GM12891 (cell line): ENCODE measurements at places on chromosomes 3 and 15.

GRCh38 chr3:105394177-105394576 lies 27.5 kb downstream of the ALCAM start:
- DNase-seq, result no peak

DNA sequence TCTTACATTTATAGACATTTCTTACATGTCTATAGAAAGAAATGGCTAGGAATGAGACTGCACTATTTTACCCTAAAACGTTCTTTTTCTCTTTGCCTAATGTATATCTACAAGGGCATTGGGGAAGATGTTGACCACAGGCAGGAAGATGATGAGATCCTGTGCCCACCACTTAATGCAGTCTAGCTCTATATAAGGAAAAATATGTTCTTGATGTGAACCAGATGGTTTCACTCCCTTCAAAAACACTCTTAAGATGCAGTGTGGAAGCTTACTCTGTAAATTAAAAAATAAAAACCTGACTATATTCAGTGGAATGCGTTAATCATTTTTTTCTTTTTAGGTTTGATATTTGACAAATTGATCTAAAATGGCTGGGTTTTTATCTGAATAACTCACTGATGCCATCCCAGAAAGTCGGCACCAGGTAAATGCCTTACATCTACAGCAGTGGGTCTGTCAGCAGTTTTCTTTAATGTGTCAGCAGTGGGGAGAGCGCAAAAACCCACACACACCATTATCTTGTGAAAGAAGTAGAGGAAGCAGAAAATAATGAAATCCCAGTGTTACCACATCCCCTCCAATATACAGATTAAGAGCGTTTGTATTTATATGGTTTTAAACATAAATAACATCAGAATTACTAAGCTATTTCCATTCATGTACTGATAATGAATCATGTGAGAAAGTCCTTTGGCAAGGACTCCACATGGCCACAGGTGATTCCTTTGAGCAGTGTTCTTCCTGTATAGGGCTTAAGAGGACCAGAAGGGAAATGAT lies 10.1 kb downstream of the AGTR1 start:
- DNase-seq, result no peak

- no peak for DNase-seq
These were observed 980.3 kb downstream of the CADM2 start for GRCh38 chr3:85939074-85939482.

DNA sequence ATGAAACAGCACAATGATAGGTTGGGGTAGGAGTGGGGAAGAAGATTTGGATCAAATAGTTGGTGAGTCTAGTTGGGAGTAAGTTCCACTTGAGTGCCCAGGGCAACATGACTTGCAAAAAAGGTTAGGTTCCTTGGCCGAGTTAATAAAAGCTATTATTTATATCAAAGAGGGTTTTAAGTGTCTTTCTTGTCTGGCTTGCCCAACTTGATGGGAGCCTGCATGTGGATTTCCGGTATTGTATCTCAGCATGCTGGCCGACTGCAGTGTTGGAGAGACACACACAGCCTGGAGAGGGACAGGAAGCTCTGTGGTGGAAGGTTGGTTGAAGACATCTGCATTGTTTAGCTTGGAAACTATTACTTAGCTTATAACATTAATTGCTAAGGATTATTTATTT lies 449.5 kb upstream of the TBL1XR1 start:
- no peak for DNase-seq

- no peak for DNase-seq
These were observed 368.6 kb upstream of the DPH6 start for GRCh38 chr15:35914573-35914972.

GRCh38 chr3:15327941-15328340 lies 4.4 kb downstream of the SH3BP5 start:
- DNase-seq, result no peak

DNA sequence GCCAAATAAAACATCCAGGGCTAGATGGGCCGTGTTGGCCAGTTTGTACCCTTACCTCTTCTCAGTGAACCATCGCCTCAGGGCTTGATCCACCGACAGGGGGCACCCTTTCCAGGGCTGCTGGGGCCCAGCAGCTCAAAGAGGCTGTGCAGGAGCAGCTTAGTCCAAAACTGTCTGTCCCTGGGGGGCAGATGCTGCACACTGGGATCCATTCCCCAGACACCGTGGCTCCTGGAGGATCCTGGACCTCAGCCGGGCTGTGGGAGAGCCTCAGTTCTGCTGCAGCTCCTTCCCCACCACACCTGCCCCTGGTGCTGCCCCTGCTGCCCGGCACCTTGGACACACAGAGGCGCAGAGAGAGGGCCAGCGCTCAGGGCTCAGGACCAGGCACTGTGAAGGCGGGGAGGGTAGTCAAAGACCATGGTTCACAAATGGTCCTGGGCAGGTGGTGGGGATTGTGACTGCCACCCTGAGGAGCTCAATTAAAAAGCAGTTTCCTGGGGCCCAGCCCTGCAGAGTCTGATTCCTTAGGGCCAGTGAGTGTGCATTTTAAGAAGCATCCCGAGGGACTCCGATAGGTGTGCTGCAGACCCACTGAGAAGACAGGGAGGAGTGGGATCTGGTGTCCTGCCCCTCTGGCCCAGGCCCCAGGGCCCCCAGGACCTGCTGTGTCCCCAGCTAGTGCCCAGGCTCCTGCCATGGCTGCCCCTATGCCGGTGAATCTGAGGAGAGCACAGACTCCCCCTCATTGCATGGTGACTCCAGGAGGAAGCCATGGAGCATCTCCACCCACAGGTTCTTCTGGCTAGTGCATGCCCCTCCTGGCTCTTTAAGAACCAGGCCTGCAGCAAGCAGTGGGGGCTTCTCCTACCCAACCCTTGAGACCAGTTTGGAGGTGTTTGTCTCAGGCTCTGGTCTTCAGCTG lies 86.5 kb upstream of the PRR20G start:
- DNase-seq, result no peak

DNA sequence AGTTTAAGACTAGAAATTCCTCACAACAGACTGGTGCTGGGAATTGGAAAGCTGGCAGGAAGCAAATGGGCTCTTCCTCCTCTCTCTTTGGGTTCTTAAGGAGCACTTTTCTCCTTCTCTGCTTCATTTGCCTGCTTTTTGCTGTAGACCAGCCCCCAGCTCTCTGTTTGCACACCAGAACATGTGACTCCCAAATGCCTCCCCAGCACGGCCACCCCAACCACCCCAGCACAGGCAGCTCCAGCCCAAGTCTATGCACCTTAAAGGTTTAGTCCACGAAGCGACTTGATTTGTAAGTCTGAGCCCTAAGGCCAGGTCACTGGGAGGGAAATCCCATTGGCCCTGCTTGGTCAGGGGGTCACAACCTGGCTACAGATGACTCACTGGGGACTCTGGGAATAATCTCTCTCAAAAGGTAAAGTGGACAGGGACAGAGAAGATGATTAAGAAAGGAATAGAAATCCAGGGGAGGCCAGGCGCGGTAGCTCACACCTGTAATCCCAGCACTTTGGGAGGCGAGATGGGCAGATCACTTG lies 377.8 kb upstream of the PROK2 start:
- no peak for DNase-seq

- no peak for DNase-seq
These were observed 154.3 kb upstream of the RORA start for GRCh38 chr15:61383421-61383820.

- DNase-seq, result no peak
These were observed 451.3 kb downstream of the NTRK3 start for GRCh38 chr15:87805117-87805820.

- no peak for DNase-seq
These were observed 83.0 kb downstream of the VGLL4 start for GRCh38 chr3:11560746-11561145.

- DNase-seq, result no peak
These were observed 276.7 kb downstream of the ROBO1 start for GRCh38 chr3:79491029-79491641.

DNA sequence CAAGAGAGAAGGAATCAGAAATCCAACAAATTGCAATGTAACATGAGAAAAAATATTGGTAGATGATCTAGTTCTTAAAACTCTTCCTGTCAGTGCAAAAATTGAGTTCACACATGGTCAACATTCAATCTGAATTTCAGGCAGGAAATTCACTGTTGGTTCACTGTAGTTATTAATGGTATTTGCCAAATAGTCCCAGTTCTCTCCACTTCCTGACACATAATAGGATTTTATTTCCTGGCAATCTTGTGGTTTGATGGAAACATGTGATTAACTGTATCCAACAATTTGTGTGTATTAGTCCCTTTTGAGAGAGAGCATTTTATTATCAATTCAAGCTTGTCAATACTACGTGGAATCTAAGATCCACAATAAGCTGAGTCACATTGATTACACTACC lies 1103.1 kb downstream of the ROBO2 start:
- DNase-seq, result no peak

GRCh38 chr15:48143856-48144255 lies 23.1 kb downstream of the SLC24A5 start:
- DNase-seq, result no peak

DNA sequence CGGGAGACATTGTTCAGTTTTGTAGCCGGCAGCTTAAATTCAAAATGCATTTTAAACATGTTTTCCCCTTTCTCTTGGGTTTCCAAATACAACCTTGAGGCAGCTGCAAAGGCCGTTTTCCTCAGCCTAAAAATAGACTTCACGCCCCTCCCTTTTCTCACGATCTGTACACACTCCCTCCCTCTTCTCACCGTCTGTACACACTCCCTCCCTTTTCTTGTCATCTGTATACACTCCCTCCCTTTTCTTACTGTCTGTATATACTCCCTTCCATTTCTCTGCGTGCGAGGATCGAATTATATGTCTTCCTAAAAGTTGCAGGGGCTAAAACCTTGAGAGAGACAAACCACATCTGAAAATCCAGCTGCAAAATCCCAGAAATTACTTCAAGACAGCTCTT lies 8.9 kb downstream of the MUC4 start:
- DNase-seq, result no peak

DNA sequence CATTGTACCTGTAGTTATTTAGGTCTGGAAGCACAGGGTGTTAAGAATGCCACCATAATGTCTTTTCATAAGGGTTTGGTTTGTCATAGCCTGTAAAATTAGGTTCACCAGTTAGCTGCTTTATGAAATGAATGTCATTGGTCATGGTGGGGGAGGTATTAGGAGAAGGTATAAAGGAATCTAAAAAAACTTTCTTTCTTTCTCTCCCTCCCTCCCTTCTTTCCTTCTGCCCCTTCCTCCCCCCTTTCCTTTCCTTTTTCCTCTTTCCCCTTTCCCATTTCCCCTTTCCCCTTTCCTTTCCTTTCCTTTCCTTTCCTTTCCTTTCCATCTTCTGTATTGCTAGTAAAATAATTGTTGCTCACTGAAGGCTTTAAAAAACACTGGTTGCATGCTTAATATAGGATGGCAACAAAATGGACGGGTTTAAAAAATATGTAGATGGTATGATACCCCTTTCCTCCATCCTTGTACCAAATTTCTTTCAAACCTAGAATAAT lies 9.6 kb downstream of the ATP2C1 start:
- DNase-seq, result no peak

GRCh38 chr3:134927599-134927998 lies 132.5 kb downstream of the EPHB1 start:
- DNase-seq, result no peak

GRCh38 chr15:55245059-55245458 lies 44.6 kb downstream of the RAB27A start:
- no peak for DNase-seq

GRCh38 chr3:299590-300301 lies 103.2 kb downstream of the CHL1 start:
- DNase-seq, result no peak

DNA sequence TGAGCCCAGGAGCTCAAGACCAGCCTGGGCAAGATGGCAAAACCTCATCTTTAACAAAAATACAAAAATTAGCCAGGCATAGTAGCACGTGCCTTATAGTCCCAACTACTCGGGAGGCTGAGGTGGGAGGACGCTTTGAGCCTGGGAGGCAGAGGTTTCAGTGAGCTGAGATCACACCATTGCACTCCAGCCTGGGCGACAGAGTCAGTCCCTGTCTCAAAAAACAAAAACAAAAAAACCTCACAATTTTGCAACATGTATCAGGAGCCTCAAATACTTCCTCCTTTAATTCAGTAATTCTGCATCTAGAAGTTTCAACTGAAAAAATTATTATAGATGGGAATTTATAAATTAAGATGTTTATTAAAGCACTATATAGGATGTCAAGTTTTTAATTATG lies 1.1 kb downstream of the MRPL47 start:
- no peak for DNase-seq

GRCh38 chr3:64151342-64151871 lies 73.9 kb downstream of the PRICKLE2 start:
- DNase-seq, result no peak

DNA sequence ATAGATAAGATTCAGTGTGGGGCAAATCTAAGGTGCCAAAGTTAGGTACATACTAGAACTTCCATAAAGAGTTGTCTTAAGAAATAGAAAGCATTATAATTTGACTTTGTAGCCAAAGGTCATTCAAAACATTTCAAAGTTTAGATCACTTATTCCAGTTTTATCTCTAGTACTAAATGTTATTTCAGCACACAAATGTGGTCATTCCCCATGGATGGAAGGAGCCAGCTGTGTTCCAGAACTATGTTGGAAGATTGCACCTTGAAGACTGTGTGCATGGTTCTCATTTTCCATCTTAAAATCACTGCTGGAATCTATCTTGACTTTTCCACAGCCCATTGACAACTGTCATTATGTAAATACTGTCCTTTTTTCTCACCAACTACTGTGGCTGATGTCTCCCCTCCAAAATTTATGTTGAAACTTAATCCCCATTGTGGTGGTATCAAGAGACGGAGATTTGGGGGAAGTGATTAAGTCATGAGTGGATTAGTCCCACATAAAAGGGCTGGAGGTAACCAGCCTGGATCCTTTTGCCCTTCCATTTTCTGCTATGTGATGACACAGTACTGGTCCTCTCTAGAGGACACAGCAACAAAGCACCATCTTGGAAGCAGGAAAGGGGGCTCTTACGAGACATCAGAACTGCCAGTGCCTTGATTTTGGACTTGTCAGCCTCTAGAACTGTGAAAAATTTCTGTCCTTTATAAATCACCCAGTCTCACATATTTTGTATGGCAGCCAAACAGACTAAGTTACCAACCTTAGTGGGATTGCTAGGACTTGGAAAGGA lies 24.0 kb downstream of the TGFBR2 start:
- no peak for DNase-seq

- DNase-seq, result no peak
These were observed 26.4 kb downstream of the TYRO3 start for GRCh38 chr15:41585127-41586047.

DNA sequence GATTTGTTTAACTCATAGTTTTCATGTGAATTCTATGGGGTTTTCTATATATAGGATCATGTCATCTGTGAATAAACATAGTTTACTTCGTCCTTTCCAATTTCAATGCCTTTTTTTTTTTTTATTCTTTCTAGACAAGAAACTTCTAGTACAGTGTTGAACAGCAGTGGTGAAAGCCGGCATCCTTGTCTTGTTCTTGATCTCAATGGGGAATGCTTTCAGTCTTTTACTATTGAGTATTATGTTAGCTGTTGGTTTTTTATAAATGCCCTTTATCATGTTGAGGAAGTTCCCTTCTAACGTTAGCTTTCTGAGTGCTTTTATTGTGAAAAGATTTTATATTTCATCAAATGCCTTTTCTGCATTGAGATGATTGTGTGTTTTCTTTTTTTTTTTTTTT lies 69.0 kb downstream of the SLMAP start:
- no peak for DNase-seq

- no peak for DNase-seq
These were observed 205.8 kb downstream of the TJP1 start for GRCh38 chr15:29616512-29616911.
